ENCODE measurements at places on chromosomes 6 and 20.

GRCh38 chr6:130393306-130393705 is 27.5 kb downstream of the TMEM200A start:
- no peak for DNase-seq

DNA sequence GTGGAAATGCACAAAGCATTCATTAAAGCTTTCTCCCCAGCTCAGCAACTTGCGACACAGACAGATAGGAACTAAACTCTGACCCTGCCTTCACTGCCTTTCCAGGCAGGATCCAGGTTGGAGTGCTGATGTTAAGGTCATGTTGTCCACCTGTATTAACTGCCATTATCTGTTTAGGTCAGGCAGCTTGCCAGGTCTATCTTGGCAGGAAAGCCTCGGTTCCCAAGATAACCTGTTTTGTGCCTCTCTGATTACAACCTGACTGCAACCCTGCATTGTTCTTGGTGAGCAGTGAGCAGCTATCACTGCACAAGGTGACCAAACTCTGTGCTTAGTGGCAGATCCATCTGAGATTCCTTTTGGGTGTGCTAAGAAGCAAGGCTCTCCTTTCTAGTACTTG is 23.2 kb upstream of the ELOVL2 start:
- DNase-seq, result no peak

DNA sequence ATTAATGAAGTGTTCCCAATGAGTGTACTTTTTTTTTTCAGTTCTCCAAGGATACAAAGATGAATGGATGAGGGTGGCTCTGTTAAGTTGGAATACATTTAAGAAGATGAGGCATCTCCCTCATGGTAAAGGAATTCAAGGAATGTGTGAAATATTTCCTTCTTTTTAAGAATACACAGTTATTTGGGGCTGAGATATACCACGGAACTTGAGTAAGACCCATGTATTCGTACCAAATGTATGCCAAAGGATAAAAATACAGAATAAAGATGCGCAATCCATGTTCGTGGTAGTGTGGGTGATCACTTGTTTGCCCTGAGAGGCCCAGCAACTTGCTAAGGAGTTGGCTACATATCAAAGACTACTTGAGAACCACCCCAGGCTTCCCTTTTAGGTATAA is 164.2 kb upstream of the TCF21 start:
- DNase-seq, result no peak

- no peak for DNase-seq
These were observed 53.8 kb downstream of the RPP40 start for GRCh38 chr6:4950076-4950475.

DNA sequence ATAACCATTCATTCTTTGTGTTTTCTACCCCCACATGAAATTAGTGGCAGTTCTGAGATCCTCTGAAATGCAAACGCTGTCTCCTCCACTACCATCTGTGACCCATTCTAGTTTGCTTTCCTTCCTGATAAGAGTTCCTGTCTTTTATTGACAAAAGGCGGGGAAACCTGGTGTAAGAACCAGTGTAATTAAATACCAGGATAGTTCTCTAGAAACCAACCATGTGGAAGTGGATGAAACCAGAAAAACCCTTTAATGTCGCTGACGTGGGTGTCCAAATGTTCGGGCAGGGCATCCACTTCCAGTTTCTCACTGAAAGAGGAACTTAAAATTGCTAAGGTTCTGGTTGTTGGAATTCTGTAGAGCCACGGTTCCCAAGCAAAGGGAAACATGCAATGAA is 79.1 kb downstream of the TNFRSF21 start:
- no peak for DNase-seq

DNA sequence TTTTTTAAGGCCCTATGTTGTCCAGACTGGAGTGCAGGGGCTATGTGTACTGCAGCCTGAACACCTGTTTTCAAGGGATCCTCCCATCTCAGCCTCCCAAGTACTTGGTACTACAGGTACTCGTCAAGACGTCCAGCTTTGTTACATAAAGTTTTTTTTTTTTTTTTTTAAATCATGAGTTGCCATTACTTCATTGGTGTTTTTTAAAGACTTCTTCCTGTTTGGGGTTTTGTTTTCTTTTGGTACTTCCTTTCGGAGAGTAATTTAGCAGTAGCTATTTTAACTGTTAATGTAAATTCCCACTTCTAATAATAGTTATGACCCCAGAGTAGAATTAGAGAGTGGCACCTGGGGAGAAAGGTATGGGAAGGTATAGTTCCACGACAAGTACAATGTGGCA is 10.5 kb downstream of the ZNFX1 start:
- no peak for DNase-seq

- no peak for DNase-seq
These were observed 116.2 kb downstream of the RWDD2A start for GRCh38 chr6:83309344-83309743.

Measured in NCI-H1694 (cell line).